ENCODE measurements at places on chromosomes 1 and 21. TPM values are rescaled to one million over a fixed set of nuclear protein-coding genes. Genes with fewer than 3 reads are reported as not detected.

The S100A2 gene
- polyA plus RNA-seq: not detected

The ECM1 gene
- 4.2 TPM for polyA plus RNA-seq

The ELAVL4 gene
- polyA plus RNA-seq: 81.0 TPM

The HSD11B1 gene
- not detected for polyA plus RNA-seq

The NPL gene
- 1.6 TPM for polyA plus RNA-seq

The F5 gene
- polyA plus RNA-seq: 0.10 TPM

The HAX1 gene
- 155 TPM for polyA plus RNA-seq

The TTC22 gene
- not detected for polyA plus RNA-seq

The NHLH2 gene
- polyA plus RNA-seq: 0.31 TPM

The SH2D5 gene
- polyA plus RNA-seq: 27.9 TPM

The TCHH gene
- 0.26 TPM for polyA plus RNA-seq

The CRNN gene
- not detected for polyA plus RNA-seq

The S100A4 gene
- polyA plus RNA-seq: not detected

The NBPF19 gene
- polyA plus RNA-seq: 2.3 TPM

The CDC73 gene
- 10.4 TPM for polyA plus RNA-seq

The A3GALT2 gene
- not detected for polyA plus RNA-seq

The PPIAL4G gene
- not detected for polyA plus RNA-seq

The ERO1B gene
- polyA plus RNA-seq: 3.9 TPM

The LCE3D gene
- polyA plus RNA-seq: not detected

The CELA3A gene
- polyA plus RNA-seq: not detected

The AQP10 gene
- polyA plus RNA-seq: not detected

The SLC1A7 gene
- polyA plus RNA-seq: not detected

The WLS gene
- polyA plus RNA-seq: 8.8 TPM

The TXNIP gene
- 165 TPM for polyA plus RNA-seq

The RAB25 gene
- polyA plus RNA-seq: 1.3 TPM

The HPCAL4 gene
- 60.0 TPM for polyA plus RNA-seq

The ENTREP3 gene
- polyA plus RNA-seq: 9.8 TPM

The CHIA gene
- polyA plus RNA-seq: not detected

The KIF14 gene
- 0.69 TPM for polyA plus RNA-seq

The ST6GALNAC5 gene
- polyA plus RNA-seq: 57.3 TPM

The MAN1C1 gene
- 0.66 TPM for polyA plus RNA-seq

The CCDC190 gene
- polyA plus RNA-seq: not detected

The CRYBG2 gene
- polyA plus RNA-seq: 0.18 TPM

The KDF1 gene
- not detected for polyA plus RNA-seq

The GBP2 gene
- not detected for polyA plus RNA-seq

The IL6R gene
- not detected for polyA plus RNA-seq

The MRPL9 gene
- polyA plus RNA-seq: 119 TPM

The OLFML3 gene
- not detected for polyA plus RNA-seq
